ENCODE measurements at places on chromosomes 2 and 18. TPM values are rescaled to one million over a fixed set of nuclear protein-coding genes. Genes with fewer than 3 reads are reported as not detected.

GRCh38 chr2:148548716-148549400, 95.7 kb upstream of the EPC2 start:
- no peak overlapping the region for H3K4me3 ChIP-seq
- peak; percentile 7 for DNase-seq
- H3K4me1 ChIP-seq: peaks cover 6% of the 10 kb centered on the region
- no peak overlapping the region for H3K27ac ChIP-seq
- H3K27me3 ChIP-seq: no peaks in the 10 kb centered on the region

DNA sequence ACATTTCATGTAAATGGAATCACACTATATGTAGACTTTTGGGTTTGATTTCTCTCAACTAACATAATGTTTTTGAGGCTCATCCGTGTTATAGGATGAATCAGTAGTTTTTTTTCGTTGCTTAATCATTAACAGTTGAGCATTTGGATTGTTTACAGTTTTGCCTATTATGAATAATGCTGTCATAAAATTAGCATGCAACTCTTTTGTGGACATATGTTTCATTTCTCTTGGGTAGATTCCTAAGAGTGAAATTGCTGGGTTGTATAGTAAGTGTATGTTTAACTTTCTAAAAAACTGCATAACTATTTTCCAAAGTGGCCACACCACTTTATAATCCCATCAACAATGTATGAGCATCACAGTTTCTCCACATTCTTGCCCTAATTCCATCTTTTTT, 7.7 kb upstream of the RHBDD1 start:
- no peak for DNase-seq
- no peak overlapping the region for H3K27ac ChIP-seq
- no peaks in the 10 kb centered on the region for H3K4me1 ChIP-seq

- H3K27me3 ChIP-seq: peaks cover 8% of the 10 kb centered on the region
- no peaks in the 10 kb centered on the region for H3K36me3 ChIP-seq
- H3K4me3 ChIP-seq: no peak overlapping the region
- H3K4me1 ChIP-seq: peaks cover 6% of the 10 kb centered on the region
- no peak overlapping the region for H3K27ac ChIP-seq
- no peak for DNase-seq
Measured at GRCh38 chr2:219116776-219117646, 43.6 kb downstream of the NHEJ1 start.

- no peak overlapping the region for H3K27ac ChIP-seq
- DNase-seq: peak; percentile 89
- H3K4me1 ChIP-seq: no peaks in the 10 kb centered on the region
- H3K27me3 ChIP-seq: no peaks in the 10 kb centered on the region
- no peak overlapping the region for H3K4me3 ChIP-seq
Measured at GRCh38 chr2:46632349-46632748, 153.0 kb downstream of the TMEM247 start.

DNA sequence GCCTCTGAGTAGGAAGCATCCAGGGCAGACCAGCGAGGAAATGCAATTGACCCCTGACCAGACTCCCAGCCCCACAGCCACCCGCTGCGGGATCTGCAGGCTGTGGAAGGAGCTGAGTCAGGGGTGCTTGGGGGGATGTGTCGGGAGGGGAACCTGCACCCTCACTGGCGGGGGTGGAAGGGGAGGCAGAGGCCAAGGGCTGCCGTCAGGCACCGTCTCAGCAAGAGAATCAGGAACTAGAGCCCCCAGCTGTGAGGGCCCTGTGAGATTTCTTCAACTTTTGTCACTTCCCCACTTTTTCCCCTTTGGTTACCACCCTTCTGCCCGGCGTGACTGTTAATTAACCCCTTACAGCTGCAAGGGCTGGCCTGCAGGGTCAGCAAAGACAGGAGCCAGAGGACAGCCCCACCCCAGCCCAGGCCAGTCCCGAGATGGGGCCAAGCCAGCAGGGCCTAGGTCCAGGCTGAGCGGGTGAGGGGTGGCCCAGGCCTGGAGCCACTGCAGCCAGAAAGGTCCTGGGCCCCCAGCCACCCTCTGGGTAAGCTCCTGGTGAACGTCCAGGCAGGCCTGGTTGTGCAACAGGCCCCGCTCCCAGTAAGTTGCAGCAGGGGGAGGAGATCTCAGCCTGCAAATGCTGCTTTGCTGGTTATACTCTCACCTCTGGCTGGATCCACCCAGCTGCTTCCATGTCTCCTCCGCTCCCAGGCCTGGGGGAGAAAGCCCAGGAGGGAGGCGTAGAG, 147.0 kb upstream of the ID2 start:
- H3K4me3 ChIP-seq: no peak overlapping the region
- no peak for DNase-seq
- peak overlapping the region; percentile 15 for H3K27ac ChIP-seq
- no peaks in the 10 kb centered on the region for H3K27me3 ChIP-seq
- H3K4me1 ChIP-seq: peaks cover 54% of the 10 kb centered on the region
- no peaks in the 10 kb centered on the region for H3K36me3 ChIP-seq

- H3K27ac ChIP-seq: peak within 1 kb of the TSS; percentile 40
- peaks cover 4% of the 10 kb centered on the region for H3K27me3 ChIP-seq
- peaks cover 17% of the 10 kb centered on the region for H3K4me1 ChIP-seq
Measured at GRCh38 chr2:27123302-27124150, at the start of gene ABHD1. TSS of gene ABHD1 (plus strand) at chr2:27123815. CDS start at chr2:27123949, 134 bp downstream.

- H3K36me3 ChIP-seq: peaks cover 3% of the 10 kb centered on the region
- H3K4me3 ChIP-seq: no peak overlapping the region
- peaks cover 45% of the 10 kb centered on the region for H3K4me1 ChIP-seq
- H3K27ac ChIP-seq: no peak overlapping the region
Measured at GRCh38 chr2:72150861-72151356, 3.2 kb upstream of the CYP26B1 start.

DNA sequence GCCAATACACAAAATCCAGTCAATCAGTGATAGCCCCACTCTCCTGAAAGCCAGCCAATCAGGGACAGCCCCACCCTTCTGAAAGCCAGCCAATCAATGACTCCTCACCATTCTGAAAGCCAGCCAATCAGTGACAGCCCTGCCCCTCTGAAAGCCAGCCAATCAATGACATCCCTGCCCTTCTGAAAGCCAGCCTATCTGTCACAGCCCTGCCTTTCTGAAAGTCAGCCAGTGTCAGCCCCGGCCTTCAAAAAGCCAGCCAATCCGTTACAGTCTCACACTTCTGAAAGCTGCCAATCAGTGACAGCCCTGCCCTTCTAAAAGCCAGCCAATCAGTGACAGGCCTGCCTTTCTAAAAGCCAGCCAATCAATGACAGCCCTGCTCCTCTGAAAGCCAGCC, 95.9 kb upstream of the HDAC4 start:
- H3K4me1 ChIP-seq: peaks cover 29% of the 10 kb centered on the region
- H3K27ac ChIP-seq: no peak overlapping the region
- no peaks in the 10 kb centered on the region for H3K27me3 ChIP-seq
- peaks cover 3% of the 10 kb centered on the region for H3K36me3 ChIP-seq

DNA sequence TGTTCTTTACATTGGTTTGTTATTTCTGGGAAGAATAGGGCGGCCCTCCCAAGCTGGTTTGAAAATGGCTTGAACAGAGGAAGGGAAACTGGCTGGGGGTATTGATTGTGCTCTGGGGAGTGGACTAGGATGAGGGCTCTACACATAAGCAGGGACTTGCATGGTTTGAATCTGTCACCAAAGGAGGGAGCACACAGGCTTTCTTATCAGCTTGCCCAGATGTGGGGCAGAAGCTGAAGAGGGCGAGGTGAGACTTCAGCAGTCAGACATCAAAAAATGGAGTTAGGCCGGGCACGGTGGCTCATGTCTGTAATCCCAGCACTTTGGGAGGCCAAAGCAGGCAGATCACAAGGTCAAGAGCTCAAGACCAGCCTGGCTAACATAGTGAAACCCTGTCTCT, 7.2 kb upstream of the RAB12 start:
- H3K27me3 ChIP-seq: no peaks in the 10 kb centered on the region
- H3K36me3 ChIP-seq: no peaks in the 10 kb centered on the region
- H3K4me1 ChIP-seq: no peaks in the 10 kb centered on the region
- DNase-seq: no peak
- H3K4me3 ChIP-seq: no peak overlapping the region

GRCh38 chr18:8450013-8450412, 159.2 kb upstream of the RAB12 start:
- H3K4me1 ChIP-seq: peaks cover 3% of the 10 kb centered on the region
- no peaks in the 10 kb centered on the region for H3K36me3 ChIP-seq
- no peak overlapping the region for H3K27ac ChIP-seq
- H3K27me3 ChIP-seq: no peaks in the 10 kb centered on the region

The CDH20 gene
- 37.6 TPM for polyA plus RNA-seq

The BUB1 gene
- 13.2 TPM for polyA plus RNA-seq

The AQP4 gene
- polyA plus RNA-seq: 382 TPM

The TUBA3D gene
- polyA plus RNA-seq: 2.9 TPM

The CAPN13 gene
- 0.65 TPM for polyA plus RNA-seq

The ME2 gene
- 55.2 TPM for polyA plus RNA-seq

The SLC14A1 gene
- 1.2 TPM for polyA plus RNA-seq

The MATN3 gene
- polyA plus RNA-seq: 4.6 TPM

All from spinal cord (tissue), 10 donors.